ENCODE measurements at places on chromosomes 12 and 14.

GRCh38 chr12:67764946-67765619 is 116.5 kb downstream of the DYRK2 start:
- no peak for DNase-seq

- DNase-seq, result no peak
Observed at GRCh38 chr12:52772772-52773171, 4.4 kb downstream of the KRT76 start.

- DNase-seq, result no peak
Observed at GRCh38 chr14:70698288-70698687, 56.6 kb downstream of the TTC9 start.

- DNase-seq, result no peak
Observed at GRCh38 chr12:113063396-113064350, 7.1 kb downstream of the DTX1 start.

- no peak for DNase-seq
Observed at GRCh38 chr14:54562334-54562733, 4.6 kb upstream of the SAMD4A start.

DNA sequence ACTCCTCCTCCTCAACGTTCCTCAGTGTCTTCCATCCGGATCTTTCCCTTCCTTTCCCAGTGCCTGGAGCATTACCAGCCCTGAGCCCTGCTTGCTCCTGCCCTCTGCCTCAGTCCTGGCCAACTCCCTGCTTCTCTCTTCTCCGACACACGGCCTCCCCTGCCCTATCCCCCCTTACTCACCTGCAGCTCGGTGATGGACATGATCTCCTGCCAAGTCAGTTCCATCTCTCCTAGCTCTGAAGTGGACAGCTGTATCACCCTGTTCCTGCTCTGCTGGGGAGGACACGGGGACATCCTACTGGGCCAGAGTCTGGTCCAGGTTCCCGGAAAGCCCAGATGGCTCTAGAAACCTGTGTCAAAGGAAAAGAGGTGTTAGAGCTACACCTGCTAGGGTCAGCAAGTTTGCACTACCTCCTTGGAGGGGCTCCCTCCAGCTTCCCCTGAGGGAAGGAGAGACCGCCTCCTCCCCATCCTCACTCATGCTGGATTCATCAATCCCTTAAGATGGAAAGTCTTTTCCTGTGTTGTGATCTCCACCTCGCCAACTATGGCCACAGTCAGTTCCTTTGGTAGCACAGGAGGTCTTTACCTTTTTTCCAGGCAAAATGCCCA is 5.8 kb downstream of the NFE2 start:
- no peak for DNase-seq

GRCh38 chr12:7907009-7907408 is 29.0 kb downstream of the SLC2A3 start:
- no peak for DNase-seq

DNA sequence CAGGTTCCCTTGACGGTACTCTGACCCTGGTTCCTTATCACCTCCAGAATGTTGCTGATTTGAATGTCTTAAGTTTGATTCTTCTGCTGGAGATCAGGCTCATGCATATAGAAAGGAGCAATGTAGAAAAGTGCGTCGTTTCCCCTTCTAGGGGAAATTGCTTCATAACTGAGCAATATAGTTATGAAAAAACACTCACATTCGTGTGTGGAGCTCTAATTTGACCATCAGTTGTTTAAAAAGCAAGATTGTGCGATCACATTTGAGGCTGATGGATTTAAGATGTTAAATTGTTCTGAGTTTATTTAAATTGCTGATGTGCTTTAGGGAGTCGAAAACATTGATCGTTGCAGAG is 19.2 kb downstream of the PELI2 start:
- no peak for DNase-seq

GRCh38 chr12:125129179-125129571 is 63.9 kb downstream of the AACS start:
- peak; percentile 47 for DNase-seq

- DNase-seq, result no peak
Observed at GRCh38 chr12:57091638-57092528, 3.0 kb downstream of the NAB2 start.

DNA sequence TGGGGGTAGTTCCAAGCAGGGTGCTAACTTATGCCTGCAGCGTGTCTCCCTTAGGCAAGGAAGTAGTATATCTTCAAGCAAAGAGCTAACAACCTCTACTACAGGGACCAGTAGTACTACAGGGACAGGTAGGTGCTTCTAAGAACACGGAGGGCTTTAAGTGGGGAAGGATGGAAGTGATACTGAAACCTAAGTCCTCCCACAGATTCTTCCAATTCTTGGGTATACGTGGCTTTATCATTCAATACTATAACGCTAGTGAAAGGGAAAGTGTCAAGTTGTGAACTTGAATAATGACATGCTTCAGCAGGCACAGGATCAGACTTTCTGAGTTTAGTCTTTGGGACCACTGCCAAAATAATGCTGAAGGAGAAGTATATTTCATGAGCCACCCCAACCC is 241.7 kb downstream of the CEP128 start:
- DNase-seq, result no peak

GRCh38 chr12:43694879-43695278 is 63.7 kb downstream of the PUS7L start:
- no peak for DNase-seq

DNA sequence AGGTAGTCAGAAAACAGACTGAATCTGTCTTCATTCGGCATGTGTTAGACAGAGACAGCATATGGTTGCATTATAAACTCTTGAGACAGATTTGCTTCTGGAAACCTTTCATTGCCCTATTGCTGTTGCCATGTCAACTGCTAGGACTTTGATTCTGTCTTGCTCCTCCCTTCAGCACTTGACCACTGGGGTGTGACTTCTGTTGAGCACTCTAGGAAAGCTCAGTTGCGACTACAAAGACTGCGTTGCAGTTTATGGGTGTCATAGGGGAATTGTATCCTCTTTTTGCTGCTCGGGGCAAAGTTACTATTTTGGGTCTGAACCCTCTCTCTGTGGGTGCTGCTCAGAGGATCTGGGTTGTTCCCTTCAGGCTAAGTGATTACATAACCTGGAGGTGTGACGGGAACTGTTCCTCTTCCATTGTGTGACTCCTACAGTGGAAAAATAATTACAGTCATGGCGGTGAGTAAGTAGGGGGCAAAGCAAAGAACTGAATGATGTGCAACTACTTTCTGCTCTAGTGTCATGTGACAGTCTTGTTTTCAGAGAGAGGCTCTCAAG is 44.3 kb upstream of the TRIM9 start:
- DNase-seq, result no peak

- DNase-seq, result no peak
Observed at GRCh38 chr12:79262938-79263337, 398.4 kb downstream of the SYT1 start.

GRCh38 chr14:85358136-85358785 is 171.7 kb upstream of the FLRT2 start:
- DNase-seq, result no peak

GRCh38 chr12:32303174-32303549 is 96.2 kb upstream of the FGD4 start:
- no peak for DNase-seq

- DNase-seq, result no peak
Observed at GRCh38 chr14:36398463-36399291, 78.2 kb upstream of the MBIP start.

- peak; percentile 41 for DNase-seq
Observed at GRCh38 chr12:5200278-5201087, 156.8 kb downstream of the KCNA5 start.

DNA sequence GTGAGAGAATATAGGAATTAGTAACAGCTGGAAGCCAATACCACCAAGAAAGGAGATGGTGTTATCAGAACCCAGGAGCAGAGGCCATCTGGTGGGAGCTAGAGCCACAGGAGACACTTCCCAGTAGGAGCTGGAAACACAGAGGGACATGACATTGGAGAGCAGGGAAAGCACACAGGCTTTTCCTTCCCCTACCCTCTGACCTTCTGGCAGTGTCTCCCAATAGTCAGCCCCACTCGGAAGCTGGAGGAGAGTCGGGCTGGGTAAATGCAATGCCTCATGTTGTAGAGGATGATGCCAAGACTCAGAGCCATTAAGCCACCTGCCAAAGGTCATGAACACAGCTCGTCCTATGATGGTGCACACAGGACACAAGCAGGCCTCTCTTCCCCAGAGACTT is 538.5 kb downstream of the BCL11B start:
- DNase-seq, result no peak

GRCh38 chr12:6975297-6976032 is 4.8 kb downstream of the EMG1 start:
- DNase-seq, result no peak

DNA sequence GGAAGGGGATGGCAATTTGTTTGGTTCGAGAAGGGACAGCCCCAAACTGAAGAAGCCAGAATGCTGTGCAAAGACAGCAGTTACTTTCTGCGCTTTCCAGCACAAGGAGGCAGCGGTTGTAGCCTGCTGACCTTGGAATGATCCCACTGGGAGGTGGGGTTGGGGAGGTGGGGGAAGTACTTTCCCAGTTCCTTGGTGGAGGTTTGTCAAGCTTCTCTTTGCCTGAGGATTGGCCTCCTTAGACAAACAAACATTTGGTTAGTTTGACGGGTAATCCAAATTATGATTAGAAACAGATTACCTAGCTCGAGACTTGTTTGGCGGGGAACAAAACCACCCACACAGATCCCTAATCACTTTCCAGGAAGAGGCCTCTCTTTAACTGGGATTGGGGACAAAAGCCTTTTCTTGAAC is 79.1 kb upstream of the EGLN3 start:
- peak; percentile 89 for DNase-seq

- no peak for DNase-seq
Observed at GRCh38 chr12:61490526-61491498, 769.4 kb upstream of the USP15 start.

GRCh38 chr12:127342861-127343260 is 924.1 kb upstream of the TMEM132C start:
- DNase-seq, result no peak

DNA sequence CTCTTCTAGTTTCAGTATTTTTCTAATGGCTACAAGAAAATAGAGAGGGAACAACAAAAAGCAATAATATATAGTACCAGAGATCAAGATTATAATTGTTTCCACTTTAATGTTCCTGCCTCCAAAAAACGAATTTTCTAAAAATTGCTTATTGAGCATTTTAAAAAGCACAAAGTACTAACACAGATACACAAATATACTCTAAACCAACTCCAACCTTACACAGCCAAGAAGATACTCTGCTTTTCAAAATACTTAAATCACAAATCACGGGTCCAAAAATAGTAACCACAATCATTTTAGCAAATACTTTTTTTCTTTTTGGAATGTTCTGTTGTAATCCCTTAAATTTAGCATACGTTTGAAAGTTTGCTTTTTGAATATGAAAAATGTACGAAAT is 2.0 kb downstream of the YAF2 start:
- no peak for DNase-seq

- DNase-seq, result no peak
Observed at GRCh38 chr14:89588840-89589296, 171.8 kb upstream of the FOXN3 start.

DNA sequence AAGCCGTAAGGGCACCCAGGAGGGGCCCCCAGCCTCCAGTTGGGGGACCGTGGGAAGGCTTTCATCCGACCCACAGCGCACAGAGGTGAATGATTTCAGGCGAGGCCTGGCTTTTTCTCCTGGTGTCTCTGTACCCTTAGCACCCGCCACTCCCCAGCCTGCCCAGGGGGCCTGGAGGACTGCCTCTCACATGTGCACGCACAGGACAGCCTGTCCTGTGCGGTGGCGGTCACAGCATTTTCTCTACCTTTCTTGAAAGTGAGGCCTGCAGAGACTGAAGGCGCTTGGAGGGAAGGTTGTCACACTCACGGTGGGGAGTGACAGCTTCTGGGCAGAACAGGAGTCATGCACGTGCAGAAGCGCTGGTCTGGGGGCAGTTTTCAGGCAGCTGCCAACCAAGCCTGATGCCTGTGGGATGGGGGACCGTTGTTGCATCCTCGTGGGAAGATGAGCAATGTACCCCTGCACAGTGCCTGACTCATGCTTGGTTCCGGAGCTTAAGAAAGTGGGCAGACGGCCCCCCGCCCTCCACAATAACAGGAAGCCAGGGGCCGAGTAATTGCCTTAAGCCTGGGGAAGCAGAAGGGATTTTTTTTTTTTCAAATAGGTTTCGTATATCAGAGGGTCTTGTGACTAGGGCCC is 148.1 kb downstream of the TSPAN9 start:
- no peak for DNase-seq
